ENCODE measurements at places on chromosomes 2 and 18.

GRCh38 chr2:150919901-150920300, 341.8 kb downstream of the RBM43 start:
- DNase-seq, result no peak

DNA sequence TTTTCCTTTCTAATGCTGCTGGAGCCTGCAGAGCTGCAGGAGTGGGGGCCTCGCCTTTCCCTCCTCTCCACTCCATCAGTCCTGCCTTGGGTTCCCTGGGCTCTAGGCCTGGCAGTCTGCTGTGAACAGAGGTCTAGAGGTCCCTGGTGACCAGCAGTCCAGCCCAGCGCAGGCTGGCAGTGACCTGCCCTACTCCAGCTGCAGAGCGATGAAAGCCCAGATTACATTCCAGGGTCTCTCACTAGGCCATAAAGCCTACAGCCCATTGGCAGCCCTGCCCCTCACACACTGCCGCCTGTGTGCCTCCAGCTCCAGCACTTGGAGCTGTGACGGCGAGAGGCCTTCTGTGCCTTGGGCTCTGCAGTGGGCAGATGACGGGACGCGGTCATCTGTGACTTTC, 14.8 kb upstream of the MAL start:
- no peak for DNase-seq

DNA sequence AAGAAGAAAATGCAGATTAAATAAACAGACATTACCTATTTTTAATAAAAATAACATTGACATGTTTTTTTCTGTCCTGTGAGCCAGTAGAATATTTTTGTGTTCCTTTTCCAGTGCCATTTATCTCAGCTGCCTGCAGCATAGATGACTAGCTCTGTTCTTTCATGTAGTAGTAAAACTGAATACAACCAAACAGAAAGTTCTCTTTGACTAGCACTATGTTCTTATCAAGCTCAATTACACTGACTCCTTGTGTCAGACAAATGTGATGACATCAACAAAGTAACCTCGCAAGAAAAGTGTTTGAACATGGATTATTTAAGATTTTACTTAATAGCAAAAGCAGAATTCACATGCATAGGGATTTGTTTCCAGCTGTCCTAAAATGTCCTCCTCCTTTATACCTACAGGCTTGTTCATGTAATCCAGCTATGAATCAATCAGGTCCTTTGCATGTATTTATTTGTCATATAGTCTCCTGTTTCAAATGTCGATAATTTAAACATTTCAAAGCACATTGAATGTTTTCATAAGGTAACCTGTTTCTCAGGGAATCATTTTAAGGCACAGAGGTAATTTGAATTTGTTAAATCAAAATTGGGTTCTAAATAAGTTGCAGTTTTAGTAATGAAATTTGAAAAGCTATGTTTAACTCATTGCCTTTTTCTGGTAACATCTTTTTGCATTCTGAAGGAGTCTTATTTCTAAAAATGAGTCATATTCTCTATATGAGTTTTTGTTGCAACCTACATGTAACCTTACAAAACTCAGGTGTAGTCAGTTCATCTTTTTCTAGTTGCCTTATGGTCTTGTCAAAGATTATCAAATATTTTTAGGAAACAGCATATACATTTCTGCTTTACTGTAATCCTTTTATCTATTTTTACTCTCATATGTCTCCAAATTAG, 215.3 kb upstream of the GULP1 start:
- DNase-seq, result no peak

DNA sequence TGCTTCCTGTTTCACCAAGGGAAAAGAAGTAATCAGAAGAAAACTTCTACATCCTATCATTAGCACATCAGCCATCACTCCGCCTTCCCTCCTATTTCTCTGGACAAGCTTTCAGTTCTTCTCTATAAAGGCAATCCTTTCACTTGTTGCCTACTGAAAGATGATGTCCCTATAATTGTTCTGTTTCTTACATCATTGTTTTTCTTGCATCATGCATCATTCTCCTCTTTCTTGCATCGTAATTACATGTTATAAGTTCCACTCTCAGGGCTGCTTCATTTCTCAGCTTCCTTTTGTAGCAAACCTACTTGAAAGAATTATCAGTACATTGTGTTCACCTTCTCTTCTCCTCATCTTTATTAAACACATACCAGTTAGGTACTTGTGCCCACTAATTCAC, 7.2 kb downstream of the SLC30A6 start:
- DNase-seq, result no peak

GRCh38 chr2:152657043-152657442, 60.2 kb downstream of the PRPF40A start:
- DNase-seq, result no peak

- DNase-seq, result peak; percentile 76
Observed at GRCh38 chr2:196200557-196200956, 29.2 kb upstream of the STK17B start.

- DNase-seq, result no peak
Observed at GRCh38 chr2:6667326-6667725, 198.4 kb downstream of the CMPK2 start.

GRCh38 chr2:1694371-1695271, 49.7 kb downstream of the PXDN start:
- no peak for DNase-seq

DNA sequence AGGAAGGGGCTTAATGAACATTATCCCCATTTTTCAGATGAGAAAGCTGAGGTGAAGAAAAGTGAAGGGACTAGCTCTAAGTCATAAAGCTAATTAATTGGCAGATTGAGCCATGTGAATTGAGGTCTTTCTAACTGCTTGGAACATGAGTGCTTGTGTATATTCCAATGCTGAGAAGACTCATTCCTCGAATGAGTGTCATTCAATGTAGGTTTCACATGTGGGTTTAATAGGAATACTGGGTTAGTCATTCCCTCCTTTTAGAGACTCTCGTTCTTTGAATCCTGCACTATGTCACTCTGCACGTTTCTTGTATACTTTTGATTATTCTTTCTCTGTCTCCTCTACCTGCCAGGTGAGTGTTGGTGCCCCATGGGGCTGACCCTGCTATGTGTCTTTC, 218.2 kb downstream of the HRH4 start:
- DNase-seq, result no peak

GRCh38 chr18:24427484-24427883, 1.0 kb downstream of the IMPACT start:
- no peak for DNase-seq

- DNase-seq, result no peak
Observed at GRCh38 chr2:86488561-86489250, 47.5 kb downstream of the KDM3A start.

GRCh38 chr2:60051991-60052390, 501.5 kb downstream of the BCL11A start:
- DNase-seq, result no peak

DNA sequence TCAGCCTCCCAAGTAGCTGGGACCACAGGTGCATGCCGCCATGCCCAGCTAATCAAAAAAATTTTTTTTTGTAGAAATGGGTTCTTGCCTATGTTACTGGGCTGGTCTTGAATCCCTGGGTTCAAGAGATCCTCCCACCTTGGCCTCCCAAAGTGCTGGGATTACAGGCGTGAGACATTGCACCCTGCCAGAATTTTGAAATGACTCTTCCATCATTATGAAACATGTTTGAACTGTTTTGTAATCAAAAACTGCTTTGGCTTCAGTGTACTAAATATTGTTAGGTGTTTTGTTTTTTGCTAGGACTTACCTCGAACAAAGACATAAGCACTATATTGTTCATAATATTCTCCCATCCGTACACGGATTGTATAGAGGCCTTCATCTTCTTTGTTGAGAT, 55.8 kb downstream of the MYOM1 start:
- no peak for DNase-seq

DNA sequence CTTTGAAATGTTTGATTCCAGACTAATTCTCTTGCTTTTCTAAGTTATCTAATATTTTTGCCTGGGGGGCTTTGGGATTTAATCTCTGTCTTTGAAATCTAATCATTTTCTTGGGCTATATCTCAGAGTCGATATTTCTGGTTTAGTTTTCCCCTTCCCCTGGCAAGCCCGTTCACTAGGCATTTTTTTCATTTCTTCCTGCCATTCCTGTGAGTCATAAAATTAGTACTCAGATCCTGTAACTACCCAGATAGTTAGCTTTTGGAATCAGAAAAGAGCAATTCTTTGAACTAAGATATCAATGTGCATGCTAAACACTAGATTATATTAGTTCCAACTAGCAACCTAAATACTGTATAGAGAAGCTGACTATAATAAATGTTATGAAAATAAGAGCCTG, 29.4 kb upstream of the RNF149 start:
- DNase-seq, result no peak

GRCh38 chr2:174078275-174078674, 113.1 kb upstream of the SP3 start:
- DNase-seq, result no peak

DNA sequence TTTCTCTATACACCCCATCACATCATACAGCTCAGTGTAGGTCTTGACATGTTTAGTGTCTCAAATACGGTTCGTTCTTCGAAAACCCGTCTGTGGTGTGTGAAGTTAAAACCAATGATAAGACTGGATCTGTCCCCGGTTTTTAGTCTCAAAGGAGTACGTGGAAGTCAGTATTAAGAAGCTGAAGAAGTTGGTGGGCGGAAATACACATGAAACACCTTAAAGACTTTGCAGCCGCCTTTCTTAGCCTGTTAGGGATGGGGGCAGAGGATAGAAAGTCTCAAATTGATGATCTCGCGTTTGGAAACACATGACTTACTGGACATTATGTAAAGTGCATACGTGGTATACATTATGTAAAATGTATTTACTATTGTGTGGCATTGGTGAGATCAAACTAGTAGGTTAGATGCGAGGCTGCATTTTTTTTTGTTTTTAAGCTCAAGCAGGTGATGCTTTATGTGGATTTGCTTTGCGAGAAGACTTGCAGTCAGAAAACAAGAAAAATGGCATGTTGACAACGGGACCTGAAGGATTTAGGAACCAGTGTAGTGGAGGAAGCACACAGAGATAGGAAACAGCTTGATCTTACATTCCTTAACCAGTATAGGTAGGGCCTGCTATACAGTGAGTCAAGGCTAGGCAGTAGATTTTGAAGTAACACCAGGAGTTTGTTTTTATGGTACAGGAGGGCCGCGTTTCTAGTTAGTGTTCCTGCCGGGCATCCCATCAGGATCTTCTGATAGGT, 1.2 kb downstream of the CNOT11 start:
- no peak for DNase-seq

DNA sequence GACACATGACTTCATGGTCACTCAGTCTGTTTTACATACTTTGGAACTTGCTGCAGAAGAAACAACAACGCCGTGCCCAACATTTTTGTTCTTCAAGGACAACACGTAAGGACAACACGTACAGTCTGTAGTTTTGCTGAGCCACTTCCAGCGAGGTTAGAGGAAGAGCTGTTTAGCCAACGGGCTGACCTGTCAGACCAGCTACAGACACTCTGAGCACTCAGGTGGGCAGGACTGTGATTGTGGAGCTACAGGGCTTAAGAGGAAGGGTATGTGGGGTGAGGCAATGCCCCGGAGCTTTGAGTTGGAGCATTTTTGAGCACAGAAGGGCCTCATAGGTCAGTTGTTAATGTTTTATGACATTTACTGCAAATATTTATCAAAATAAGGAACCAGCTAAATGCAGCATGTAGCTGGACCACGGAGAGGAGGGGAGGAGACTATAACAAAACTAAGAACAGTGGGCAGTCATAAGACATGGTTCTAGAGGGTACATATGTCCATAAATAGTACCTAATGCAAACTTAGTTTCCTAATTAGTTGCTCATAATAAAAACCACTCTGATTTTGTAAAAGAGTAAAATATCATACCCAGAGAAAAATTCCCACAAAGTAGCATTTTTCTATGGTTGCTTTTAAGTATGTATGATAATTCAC, 26.3 kb upstream of the NPC1 start:
- DNase-seq, result no peak

DNA sequence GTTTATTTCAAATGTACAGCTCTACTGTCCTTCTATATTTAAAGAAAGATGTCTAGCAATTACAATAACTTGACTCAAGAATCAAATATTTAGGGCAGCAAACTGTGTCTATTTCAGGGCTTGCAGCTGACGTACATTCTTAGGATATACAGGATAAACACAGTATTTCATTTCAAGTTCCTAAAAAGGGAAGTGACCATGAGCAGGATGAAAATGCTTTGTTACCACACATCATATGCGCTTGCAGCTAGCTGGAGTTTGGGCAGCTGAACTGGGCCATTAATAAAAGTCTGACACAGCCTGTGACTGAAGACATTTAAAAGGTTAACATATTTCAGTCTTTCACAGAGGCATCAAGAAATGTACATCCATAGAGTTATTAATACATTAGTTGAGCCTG, 264.6 kb upstream of the TRIB2 start:
- no peak for DNase-seq

GRCh38 chr2:150088538-150088937, 398.9 kb downstream of the RND3 start:
- DNase-seq, result no peak

- DNase-seq, result no peak
Observed at GRCh38 chr2:85797921-85798320, 44.1 kb downstream of the ATOH8 start.

- DNase-seq, result peak; percentile 62
Observed at GRCh38 chr2:60641811-60642788, 88.6 kb upstream of the BCL11A start.

GRCh38 chr2:237702441-237703391, 75.3 kb downstream of the LRRFIP1 start:
- no peak for DNase-seq

DNA sequence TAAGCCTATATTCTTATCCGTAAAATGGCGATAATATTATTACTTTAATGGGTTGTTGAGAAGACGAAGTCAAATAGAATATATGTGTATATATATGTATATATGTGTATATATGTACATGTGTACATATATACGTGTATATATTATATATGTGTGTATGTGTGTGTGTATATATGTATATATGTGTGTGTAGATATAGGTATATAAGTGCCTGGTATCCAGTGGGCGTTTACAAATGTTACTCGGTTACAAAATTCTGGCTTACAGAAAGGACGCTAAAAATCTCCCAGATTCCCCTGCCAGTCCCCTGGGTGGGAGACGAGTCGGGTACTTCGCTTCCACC, 295 bp upstream of the MTX2 start:
- DNase-seq, result no peak

DNA sequence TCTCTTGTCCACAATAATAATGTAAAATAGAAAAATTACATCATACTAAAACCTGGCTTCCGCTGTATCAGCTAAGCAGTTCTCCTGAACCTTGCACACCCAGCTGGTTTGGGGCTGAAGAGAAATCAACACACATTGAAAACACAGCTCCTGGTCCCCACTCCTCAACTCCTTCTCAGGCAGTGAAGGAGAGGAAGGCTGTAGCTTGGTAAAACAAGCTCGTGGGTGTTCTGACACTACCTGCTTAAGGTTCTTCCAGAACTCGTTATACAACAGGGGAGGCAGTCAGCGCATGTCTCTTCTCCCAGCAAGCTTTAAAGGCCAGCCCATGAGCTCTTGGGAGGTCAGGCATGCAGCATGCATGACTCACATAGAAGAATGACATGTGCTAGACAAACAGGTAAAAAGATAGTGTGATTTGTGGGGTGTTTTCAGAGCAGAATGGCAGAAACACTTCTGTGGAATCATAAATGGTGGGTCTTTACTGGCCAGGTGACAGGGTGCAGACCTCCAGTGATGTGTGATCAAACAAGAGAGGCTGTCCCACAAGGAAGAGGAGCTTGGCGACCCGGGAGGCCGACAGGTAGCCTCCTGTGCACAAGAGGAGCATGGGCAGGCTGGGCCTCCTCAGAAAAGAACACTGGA, 69.1 kb downstream of the UXS1 start:
- DNase-seq, result no peak

- DNase-seq, result no peak
Observed at GRCh38 chr18:78733762-78734613, 245.6 kb upstream of the SALL3 start.

Measured in CD4-positive, alpha-beta T cell (primary cell).